ENCODE measurements at places on chromosomes 1 and 21. TPM values are rescaled to one million over a fixed set of nuclear protein-coding genes. Genes with fewer than 3 reads are reported as not detected.
A peak's percentile ranks its signal among the peaks of the same experiment; 100 is the strongest.

The PRMT2 gene
- total RNA-seq, result 56.7 TPM

The DNALI1 gene
- not detected for total RNA-seq

The KAZN gene
- total RNA-seq, result 1.1 TPM

The C1orf94 gene
- not detected for total RNA-seq

The OLFML3 gene
- not detected for total RNA-seq

The CFAP141 gene
- total RNA-seq, result not detected

The SLC25A33 gene
- 11.4 TPM for total RNA-seq

The RGS18 gene
- not detected for total RNA-seq

The AUNIP gene
- 12.0 TPM for total RNA-seq

The IGSF9 gene
- not detected for total RNA-seq

The NCAM2 gene
- total RNA-seq, result not detected

The SYPL2 gene
- total RNA-seq, result not detected

The CCDC190 gene
- not detected for total RNA-seq

The SLC35F3 gene
- 10.9 TPM for total RNA-seq

GRCh38 chr1:63368131-63368530, 704 bp downstream of the ALG6 start:
- DNase-seq, result peak; percentile 64

DNA sequence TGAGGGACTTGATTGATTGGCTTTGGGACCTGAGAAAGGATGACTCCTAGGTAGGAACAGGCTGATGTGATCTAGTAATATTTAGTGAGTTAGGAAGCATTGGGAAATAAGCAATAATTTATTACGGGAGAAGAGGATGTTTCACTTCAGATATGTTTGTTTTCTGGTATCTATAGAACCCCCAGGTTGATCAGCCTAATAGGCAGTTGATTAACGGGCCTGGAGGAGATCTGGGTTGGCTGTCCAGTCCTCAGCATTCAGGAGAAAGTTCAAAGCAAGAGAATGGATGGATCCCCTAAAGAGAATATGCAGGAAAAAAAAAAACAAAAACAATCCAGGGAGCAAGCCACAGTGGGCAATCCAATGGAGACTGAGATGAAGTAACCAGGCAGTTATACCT, 48.2 kb upstream of the AKT3 start:
- no peak for DNase-seq

- peak; percentile 90 for DNase-seq
Observed at GRCh38 chr1:21216835-21217811, 40.4 kb upstream of the EIF4G3 start.

GRCh38 chr1:53484705-53485477, 25.7 kb downstream of the DMRTB1 start:
- no peak for DNase-seq

DNA sequence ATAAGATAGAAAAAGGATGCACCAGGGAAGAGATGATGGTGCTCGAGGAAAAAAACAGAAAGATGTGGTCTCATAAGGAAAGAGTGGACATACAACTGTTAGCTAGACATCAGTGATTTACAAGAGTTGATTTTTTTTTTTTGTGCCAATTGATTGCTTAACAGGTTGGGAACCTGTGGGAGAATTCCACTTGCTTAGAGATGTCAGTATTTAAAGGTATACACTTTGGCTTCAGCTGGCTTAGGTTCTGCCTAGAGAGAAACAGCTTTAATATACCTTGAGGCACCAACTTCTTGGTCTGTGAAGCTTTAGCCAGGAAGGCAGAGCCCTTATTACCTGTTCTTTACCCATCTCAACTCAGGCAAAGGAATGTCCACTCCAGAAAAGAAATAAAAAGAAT, 303.8 kb downstream of the PAPPA2 start:
- DNase-seq, result no peak

DNA sequence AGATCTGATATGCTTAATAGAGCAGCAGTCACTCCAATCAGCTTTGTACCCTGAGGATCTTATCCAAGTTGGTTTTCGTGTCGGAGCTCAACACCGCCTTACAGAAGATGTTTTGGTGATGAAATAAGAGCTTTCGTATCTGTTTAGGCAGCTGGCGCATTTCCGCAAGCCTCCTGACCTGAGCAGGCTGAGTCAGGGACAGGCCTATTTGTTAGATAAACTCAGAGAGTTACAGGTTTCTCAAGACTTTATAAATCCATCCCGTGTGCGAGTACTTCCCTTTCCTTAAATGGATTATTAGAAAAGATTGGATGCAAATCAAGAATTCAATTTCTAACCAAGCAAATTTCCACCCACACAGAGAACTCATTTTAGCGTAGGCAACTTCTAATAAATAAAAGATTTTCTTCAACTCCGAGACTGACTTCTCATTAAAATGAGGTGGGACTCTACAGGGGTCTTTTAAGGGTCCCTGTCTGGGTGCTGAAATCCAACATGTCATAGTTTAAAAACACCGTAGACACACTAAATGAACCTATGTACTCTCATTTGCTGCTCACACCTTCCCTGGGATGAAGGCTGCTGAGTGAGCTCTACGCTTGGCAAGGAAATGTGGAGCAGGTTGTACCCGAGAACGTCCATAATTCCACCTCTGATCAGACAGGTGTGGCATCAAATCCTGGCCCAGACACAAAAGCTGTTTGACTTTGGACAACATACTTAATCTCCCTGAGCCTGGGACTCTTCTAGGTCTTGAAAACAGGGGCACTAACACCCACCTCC, 106.9 kb upstream of the F3 start:
- DNase-seq, result no peak

DNA sequence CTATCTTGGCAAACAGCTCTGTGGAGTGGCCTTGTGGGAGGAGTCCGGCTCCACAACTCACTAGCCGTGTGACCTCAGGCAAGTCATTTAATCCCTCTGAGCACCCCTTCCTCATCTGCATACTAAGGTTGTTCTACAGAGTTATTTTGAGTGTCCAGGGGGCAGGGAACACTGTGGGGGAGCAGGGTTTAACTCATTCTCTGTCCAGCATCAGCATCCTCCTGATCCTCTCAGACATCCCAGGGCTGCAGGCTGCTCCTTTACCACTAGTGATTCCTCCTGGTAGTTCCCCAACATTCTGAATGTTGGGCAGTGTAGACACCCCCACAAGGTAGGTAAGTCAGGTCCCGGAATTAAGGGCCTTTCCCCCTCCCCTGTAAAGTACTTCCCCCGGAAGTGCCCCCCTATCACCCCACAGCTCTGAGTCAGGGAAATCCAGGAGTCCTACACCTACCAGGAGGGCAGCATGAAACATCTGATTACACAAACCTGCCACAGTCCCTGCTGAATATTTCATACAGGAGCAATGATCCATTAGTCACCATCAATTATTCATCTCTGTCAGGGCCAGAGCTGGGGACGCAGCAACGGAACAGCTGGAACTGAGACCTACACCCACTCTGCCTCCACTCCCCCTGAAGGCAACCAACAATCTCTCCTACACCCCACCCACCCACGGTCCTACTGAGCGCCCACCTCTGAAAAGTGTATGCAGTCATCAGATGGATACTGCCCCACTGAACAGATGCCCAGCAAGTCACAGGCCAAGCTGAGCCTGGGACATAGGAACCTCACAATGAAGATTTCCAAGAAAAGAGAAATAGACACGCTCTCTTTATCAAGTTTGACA, 20.5 kb downstream of the SYT2 start:
- no peak for DNase-seq

GRCh38 chr1:28971980-28972771, 57.8 kb downstream of the EPB41 start:
- no peak for DNase-seq

DNA sequence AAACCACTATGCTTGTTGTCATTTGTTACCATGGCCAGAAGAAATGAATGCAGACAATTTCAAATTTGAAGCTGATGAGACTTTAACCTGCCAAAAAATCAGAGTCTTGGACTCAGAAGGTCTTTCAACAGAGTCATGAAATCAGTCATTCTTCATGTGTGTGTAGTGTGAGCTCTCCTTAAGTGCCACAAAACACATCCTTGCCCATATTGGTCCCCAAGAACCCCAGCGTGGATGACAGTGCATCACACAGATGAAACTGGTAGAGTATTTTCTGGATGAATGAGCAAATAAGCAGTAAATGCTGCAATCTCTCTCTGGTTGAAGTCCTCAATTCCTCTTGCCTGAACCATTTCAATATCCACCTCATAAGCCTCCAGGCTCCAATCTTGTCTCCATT, 28.7 kb upstream of the ETS2 start:
- DNase-seq, result no peak

DNA sequence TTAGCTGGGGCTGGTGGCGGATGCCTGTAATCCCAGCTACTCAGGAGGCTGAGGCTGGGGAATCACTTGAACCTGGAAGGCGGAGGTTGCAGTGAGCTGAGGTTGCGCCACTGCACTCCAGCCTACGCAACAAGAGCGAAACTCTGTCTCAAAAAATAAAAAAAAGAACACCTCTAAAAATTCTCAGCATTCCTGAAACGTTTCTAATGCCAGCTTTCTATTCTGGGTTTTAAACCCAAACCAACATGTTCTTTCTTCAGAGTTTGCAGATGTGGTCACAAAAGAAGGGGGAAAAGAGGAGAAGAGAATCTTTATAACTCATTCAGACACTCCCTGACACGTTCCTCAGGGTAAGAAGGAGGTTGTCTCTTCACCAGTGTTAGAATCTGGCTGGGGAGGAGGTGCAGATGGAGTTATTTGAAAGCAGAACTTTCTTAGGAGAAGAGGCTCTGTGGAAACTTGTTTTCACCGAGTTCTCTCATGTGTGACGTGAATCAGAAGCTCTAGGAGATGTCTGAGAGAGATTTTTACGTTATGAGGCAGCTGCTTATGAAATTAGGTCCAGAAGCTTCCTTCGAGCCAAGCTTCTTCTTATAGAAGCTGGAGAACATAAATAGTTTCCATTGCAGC, 17.8 kb upstream of the CNR2 start:
- DNase-seq, result no peak

DNA sequence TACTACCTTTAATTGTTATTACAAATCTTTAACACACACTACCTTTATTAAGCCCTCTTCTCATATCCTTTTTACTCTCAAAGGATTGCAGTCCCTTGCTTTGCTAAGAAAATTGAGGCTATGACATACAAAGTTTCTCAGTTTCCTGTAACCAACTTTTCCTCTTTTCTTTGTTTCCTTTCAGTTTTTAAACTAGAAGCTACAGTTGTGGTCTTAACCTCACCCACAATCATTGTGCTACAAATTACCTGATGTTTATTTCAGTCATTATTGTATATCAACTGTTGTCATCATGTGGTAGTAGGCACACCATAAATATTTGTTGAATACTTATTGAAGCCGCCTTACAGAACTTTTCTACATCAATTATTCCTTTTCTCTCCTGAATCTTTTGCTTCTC, 51.8 kb downstream of the SLAMF6 start:
- DNase-seq, result peak; percentile 72

DNA sequence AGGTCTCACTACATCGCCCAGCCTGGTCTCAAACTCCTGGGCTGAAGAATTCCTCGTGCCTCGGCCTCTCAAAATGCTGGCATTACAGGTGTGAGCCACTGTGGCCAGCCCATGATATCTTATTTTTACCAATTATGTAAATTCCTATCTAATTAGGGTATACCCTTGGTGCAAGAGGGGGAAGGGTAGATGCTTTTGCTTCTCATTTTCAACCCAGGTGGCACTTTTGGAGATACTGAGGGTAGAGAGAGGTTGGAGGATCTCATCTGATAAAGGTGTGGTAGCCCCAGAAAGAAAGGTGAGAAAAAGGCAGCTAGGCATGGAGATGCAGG, 17.4 kb downstream of the ENSA start:
- no peak for DNase-seq

Measured in activated CD4-positive, alpha-beta T cell treated with anti-CD3 and anti-CD28 coated beads, Interleukin-2, amount 10 ng/mL, durations not matched to agents 24 days and 14 days (primary cell).